AG09319 (cell line): ENCODE measurements at places on chromosomes 13 and 19.

- no peak for DNase-seq
Observed at GRCh38 chr13:99435998-99436397, 65.3 kb upstream of the TM9SF2 start.

GRCh38 chr19:37007587-37008220 lies 70.5 kb upstream of the ZNF420 start:
- DNase-seq: peak; percentile 36

DNA sequence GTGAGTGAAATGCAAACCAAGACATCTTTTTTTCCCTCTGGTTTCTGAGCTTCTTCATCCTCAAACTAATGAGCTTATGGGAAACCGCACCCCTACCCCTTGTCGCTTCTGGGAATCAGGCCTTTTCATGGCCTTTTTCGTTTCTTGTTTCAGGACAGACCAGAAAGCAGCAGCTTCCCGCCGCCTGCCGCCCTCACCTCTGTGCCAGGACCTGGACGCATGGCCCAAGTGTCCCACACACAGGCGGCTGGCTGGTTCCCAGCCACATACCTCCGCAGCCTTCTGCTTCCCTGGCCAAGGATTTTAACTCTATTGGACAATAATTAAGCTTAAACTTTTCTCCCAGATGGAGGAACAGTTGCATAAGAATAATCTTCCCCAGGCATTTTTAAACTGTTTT lies 114.1 kb upstream of the SLITRK1 start:
- DNase-seq: no peak

GRCh38 chr13:46810440-46810839 lies 13.5 kb upstream of the ESD start:
- DNase-seq: no peak
